ENCODE measurements at places on chromosomes 13 and 19. TPM values are rescaled to one million over a fixed set of nuclear protein-coding genes. Genes with fewer than 3 reads are reported as not detected.

DNA sequence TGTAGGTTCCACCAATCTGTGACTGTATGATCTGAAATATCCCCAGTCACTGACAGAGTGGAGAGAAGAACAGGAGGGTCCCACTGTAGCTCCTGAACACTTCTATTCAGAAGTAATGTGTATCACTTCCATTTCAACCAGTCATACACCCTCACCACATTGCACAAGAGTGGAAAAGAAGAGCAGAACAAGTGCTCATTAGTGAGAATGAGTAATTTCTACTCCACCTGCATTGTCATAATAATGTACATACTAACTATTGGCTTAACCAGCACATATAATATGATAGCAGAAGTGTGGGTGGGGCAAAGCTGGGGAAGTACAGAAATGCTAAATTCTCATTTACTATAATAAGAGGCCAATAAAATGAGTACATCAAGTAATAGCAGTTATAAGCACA, 342.7 kb downstream of the LMO7 start:
- no peak for DNase-seq

GRCh38 chr19:19345232-19345631, 24.6 kb downstream of the MAU2 start:
- no peak for DNase-seq

Gene SHC2
- total RNA-seq: not detected

Gene B3GNT3
- not detected for total RNA-seq

Gene EIF3K
- total RNA-seq: 232 TPM
